Cardiac muscle cell (in vitro differentiated cells and primary cell): ENCODE measurements at places on chromosomes 6 and 20. TPM values are rescaled to one million over a fixed set of nuclear protein-coding genes. Genes with fewer than 3 reads are reported as not detected.

BPIFB2 gene
- total RNA-seq: not detected in 2 replicates

- DNase-seq: no peak
- H3K4me1 ChIP-seq: peaks cover 5% of the 10 kb centered on the region
- H3K27me3 ChIP-seq: peaks cover 5% of the 10 kb centered on the region
- H3K36me3 ChIP-seq: no peaks in the 10 kb centered on the region
- H3K27ac ChIP-seq: no peak overlapping the region
Observed at GRCh38 chr20:64055893-64056638, 6.6 kb upstream of the SOX18 start.

ARG1 gene
- not detected in 2 replicates for total RNA-seq

DNA sequence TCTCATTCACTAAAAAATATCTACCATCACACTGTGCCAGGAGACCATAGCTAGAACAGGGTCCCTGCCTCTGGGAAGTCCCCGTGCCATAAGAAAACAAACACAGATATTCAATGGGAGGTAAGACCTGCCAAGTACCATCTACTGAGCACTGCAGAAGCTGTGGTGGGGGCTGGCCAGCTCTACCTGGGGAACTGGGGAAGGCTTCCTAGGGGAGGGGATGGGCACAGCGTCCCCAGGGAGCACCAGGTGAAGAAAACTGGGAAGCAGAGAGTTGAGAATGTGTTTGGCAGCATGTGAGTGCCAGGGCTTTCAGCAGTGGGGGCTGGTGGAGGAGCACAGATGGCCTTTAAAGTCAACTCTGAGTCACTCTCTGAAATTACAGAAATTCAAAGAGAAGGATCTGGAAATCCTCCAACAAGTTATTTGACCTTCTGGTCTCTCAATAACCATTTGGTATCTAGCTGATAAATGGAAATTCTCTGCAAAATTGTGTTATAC, 85.2 kb downstream of the SHLD1 start:
- H3K27me3 ChIP-seq: no peaks in the 10 kb centered on the region
- peaks cover 16% of the 10 kb centered on the region for H3K4me1 ChIP-seq
- H3K36me3 ChIP-seq: no peaks in the 10 kb centered on the region
- H3K4me3 ChIP-seq: no peak overlapping the region
- peak; percentile 60 for DNase-seq

SLC17A1 gene
- total RNA-seq: not detected in 2 replicates

DNA sequence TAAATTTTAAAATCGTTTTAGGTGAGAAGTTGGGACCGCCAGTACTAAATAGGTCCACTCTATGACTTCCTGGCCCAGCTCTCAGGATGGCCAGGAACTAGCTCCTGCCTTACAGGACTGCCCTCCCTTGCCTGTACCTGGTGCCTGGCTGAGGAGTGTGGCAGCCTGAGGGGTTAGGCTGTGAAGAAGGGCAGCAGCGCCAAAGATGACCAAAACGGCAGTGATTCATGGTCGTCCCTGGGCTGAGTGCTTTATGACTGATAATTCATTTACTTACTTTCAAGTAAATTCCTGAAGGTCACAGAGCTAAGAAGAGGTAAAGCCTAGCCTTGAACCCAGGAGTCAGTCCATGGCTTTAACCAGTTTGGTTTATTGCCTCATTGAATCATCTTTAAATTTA, 22.1 kb downstream of the STK35 start:
- H3K36me3 ChIP-seq: peaks cover 3% of the 10 kb centered on the region
- no peak overlapping the region for H3K27ac ChIP-seq
- H3K4me1 ChIP-seq: no peaks in the 10 kb centered on the region
- DNase-seq: no peak

SIRPB2 gene
- not detected in 2 replicates for total RNA-seq

- no peaks in the 10 kb centered on the region for H3K27me3 ChIP-seq
- H3K27ac ChIP-seq: peak overlapping the region; percentile 87
- peaks cover 9% of the 10 kb centered on the region for H3K4me1 ChIP-seq
Observed at GRCh38 chr6:43426928-43427405, 374 bp upstream of the ABCC10 start.

- no peak overlapping the region for H3K27ac ChIP-seq
- no peak for DNase-seq
- H3K4me1 ChIP-seq: peaks cover 7% of the 10 kb centered on the region
- H3K36me3 ChIP-seq: no peaks in the 10 kb centered on the region
- H3K27me3 ChIP-seq: no peaks in the 10 kb centered on the region
Observed at GRCh38 chr6:110683241-110683640, 132.0 kb downstream of the CDK19 start.

SLC22A2 gene
- 0.18 TPM in 1 of 2 replicates, not detected in the other for total RNA-seq

ADGRF5 gene
- 0.12 TPM in 1 of 2 replicates, not detected in the other for total RNA-seq

DNA sequence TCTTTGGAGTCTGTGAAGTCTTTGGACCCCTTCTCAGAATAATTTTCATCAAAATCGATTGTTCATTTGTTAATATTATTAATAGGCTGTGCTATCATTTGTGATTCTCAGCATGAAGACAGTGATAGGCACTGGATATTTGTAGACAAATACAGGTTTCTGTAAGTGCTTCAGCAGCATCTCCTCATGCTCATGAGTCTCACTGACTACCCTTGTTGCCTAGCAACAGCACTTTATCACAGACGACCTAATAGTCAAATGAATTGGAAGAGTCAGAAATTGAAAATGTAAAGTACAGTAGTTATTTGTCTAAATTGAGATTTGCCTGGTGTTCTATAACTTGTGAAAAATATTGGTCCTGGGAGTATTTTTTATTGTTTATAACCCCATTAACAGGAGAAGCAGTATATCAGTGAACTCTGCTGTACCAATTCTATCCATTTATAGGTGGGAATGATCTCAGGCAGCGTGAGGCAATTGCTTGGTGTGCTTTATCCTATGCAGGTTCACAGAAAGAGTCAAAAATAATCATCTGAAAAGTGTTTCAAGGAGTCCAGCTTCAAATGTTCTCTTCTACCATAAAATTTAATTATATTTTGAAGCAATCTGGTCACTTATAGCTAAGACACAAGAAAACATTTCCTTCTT, 684.6 kb downstream of the RFPL4B start:
- H3K27me3 ChIP-seq: no peaks in the 10 kb centered on the region
- H3K4me3 ChIP-seq: no peak overlapping the region
- DNase-seq: no peak

GRCh38 chr6:5151955-5152401, 66.8 kb downstream of the PPP1R3G start:
- H3K27ac ChIP-seq: no peak overlapping the region
- H3K27me3 ChIP-seq: no peaks in the 10 kb centered on the region
- no peak overlapping the region for H3K4me3 ChIP-seq

ARMC12 gene
- total RNA-seq: 0.56 and 4.1 TPM in 2 replicates

DNA sequence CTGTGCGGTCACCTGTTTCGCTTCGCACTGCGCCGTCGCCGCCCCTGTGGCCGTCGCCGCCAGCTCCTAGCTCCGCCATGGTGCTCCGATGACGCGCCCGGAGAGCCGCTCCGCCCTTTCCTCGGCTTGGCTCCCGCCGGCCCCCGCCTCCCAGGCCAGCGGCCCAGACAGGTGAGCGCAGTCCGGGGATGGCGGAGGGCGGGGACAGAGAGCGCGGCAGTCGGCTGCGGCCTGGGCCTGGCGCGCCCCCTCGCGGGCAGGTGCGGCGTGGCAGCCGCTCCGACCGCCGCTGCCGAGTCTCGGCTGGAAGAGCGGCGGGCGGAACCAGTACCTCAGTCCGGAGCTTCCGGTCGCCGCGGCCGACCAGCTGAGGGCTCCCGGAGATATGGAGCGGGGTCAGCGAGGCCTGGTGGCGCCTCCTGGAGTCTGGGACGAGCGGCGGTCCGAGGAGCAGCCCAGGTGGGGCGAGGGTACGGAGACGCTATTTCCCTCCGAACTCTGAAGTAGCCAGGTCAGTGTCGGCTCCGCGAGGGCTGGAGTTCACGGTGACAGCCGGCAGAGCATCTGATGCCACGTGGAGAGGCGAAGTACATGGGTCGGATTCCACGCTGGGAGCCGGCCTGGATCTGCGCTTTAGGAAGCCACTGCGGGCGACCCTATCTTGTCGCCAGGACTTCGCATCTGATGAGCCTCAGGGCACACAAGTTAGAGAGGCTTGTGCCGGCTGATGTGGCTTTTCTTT, at the start of gene MAP7:
Gene MAP7, minus strand, starts transcription at position 93 of the 742 bp plus-strand sequence. Its CDS starts 14 bp downstream, at position 79.
- peak within 1 kb of the TSS; percentile 66 for H3K4me3 ChIP-seq
- H3K27ac ChIP-seq: no peak within 1 kb of the TSS
- H3K27me3 ChIP-seq: peaks cover 31% of the 10 kb centered on the region

DNA sequence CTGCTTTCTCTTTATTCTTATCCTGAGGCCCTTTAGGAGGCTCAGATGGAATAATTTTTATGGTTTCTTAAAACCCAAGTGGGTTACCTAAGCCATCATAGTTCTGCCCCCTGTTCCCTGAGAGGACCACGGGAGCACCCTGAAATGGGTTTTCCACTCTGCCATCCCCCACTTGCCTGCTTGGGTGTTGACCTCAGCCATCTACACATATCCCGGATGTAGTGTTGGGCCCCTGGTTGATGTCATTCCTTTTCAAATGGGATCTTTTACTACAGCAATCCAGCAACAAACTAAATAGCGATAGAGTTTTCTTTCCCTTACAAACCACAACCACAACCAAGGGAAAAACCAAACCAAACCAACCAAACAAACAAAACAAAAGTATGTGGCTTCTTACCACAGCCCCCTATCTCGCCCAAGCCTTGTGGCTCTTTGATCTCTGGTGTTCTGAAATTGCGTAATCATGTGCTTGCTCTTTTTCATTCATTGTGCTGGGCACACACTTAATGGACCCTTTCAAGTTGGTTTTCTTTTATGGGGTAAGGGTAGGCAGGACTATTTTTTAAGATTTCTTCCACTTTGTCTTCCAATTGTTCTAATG, 154.9 kb downstream of the ESR1 start:
- no peak overlapping the region for H3K27ac ChIP-seq
- H3K27me3 ChIP-seq: no peaks in the 10 kb centered on the region
- DNase-seq: peak; percentile 67
- H3K4me1 ChIP-seq: no peaks in the 10 kb centered on the region
- H3K36me3 ChIP-seq: no peaks in the 10 kb centered on the region
- H3K4me3 ChIP-seq: no peak overlapping the region

GRCh38 chr20:3727401-3728021, 5.0 kb upstream of the HSPA12B start:
- no peaks in the 10 kb centered on the region for H3K4me1 ChIP-seq
- H3K27me3 ChIP-seq: peaks cover 25% of the 10 kb centered on the region
- no peak overlapping the region for H3K4me3 ChIP-seq
- no peak for DNase-seq
- no peak overlapping the region for H3K27ac ChIP-seq
- no peaks in the 10 kb centered on the region for H3K36me3 ChIP-seq

CFAP206 gene
- total RNA-seq: 0.14 TPM in 1 of 2 replicates, not detected in the other

SLC17A2 gene
- not detected in 2 replicates for total RNA-seq

- no peaks in the 10 kb centered on the region for H3K36me3 ChIP-seq
- H3K27me3 ChIP-seq: no peaks in the 10 kb centered on the region
- no peak overlapping the region for H3K4me3 ChIP-seq
- DNase-seq: no peak
- no peak overlapping the region for H3K27ac ChIP-seq
- no peaks in the 10 kb centered on the region for H3K4me1 ChIP-seq
Observed at GRCh38 chr20:57080796-57081195, 185.6 kb downstream of the BMP7 start.

CLPSL2 gene
- not detected in 2 replicates for total RNA-seq

DNA sequence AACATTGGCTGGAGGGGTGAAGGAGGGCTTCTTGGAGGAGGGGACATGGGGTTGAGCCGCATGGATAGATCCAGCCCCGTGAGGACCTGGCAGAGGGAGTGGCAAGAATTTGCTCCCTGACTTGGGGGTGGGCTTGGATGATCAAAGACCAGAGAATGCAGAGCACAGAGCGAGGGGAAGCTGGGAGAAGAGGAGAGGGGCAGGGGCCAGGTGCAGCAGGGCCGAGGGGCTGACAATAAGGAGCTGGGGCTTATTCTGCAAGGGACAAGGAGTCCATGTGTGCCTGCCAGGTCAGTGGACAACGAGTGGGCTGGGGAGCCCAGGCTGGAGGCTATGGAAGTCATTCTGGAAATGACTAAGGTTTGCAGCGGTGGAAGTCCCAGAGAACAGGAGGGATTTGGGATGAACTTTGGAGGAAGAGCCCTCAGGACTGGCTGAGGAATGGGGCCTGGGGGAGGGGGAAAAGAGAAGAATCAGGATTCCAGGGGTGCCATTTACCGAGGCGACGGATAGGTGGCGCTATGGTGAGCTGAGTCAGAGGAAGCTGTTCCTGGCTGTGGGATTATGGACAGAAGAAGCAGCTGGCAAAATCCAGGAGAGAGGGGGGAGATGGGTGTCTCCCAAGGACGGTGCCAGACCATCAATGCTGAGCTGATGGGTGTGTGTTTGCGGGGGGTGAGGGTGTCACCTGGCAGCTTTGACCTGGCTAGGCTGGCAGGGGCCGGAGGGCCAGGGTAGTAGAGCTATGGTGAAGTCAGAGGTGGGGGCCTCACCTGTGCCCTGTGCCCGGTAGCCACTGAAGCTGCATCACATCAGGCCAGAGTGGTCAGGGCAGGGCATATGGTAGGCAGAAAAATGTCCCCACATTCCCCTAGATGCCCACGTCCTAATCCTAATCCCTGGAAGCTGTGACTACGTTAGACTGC, 7.8 kb downstream of the KCNG1 start:
- H3K36me3 ChIP-seq: no peaks in the 10 kb centered on the region
- no peak overlapping the region for H3K27ac ChIP-seq
- no peaks in the 10 kb centered on the region for H3K27me3 ChIP-seq
- H3K4me1 ChIP-seq: peaks cover 20% of the 10 kb centered on the region
- DNase-seq: peak; percentile 76

GRCh38 chr20:26218301-26218700, 521.6 kb upstream of the ZNF337 start:
- H3K4me1 ChIP-seq: no peaks in the 10 kb centered on the region
- H3K27me3 ChIP-seq: peaks cover 19% of the 10 kb centered on the region
- no peaks in the 10 kb centered on the region for H3K36me3 ChIP-seq
- DNase-seq: no peak
- no peak overlapping the region for H3K27ac ChIP-seq

DNA sequence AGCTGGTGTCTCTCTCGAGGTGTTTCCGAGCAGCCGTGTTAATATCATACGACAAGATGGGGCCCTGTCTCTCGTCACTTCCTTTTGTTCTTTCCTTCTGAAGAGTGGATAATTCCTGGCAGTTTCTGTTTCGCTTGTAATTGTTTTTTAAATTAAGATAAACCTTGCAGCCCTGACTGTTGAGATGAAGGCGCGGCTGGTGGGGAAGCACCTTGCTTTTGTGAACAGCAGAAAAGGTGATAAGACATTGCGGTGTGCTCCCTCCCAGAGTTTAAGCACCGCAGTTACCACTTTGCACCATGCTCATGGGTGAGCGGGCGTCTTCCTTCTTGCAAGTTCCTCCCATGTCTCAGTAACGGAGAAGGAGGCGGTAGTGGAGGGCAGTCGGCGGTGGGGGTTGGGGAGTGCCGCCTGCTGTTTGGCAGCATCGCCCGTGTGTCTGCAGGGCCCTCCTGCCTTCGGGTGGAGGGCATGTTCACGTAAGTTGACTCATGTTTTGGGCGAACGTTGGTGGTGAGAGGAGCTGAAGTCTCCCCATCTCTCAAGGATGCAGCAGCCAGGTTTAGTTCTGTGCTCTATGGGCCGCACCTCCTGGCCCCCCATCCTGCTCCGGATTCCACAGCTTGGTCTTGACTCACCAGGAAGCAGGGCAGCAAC, 345.9 kb downstream of the TAF4 start:
- no peaks in the 10 kb centered on the region for H3K4me1 ChIP-seq
- H3K36me3 ChIP-seq: no peaks in the 10 kb centered on the region
- H3K27me3 ChIP-seq: no peaks in the 10 kb centered on the region
- H3K27ac ChIP-seq: no peak overlapping the region
- no peak overlapping the region for H3K4me3 ChIP-seq

GRCh38 chr6:15876406-15876805, 213.6 kb upstream of the DTNBP1 start:
- H3K4me1 ChIP-seq: no peaks in the 10 kb centered on the region
- no peaks in the 10 kb centered on the region for H3K36me3 ChIP-seq
- H3K4me3 ChIP-seq: no peak overlapping the region
- DNase-seq: peak; percentile 29
- H3K27me3 ChIP-seq: no peaks in the 10 kb centered on the region
- no peak overlapping the region for H3K27ac ChIP-seq

GRCh38 chr20:38649275-38649891, 47.8 kb downstream of the ARHGAP40 start:
- no peak overlapping the region for H3K4me3 ChIP-seq
- no peaks in the 10 kb centered on the region for H3K36me3 ChIP-seq
- DNase-seq: peak; percentile 65
- no peak overlapping the region for H3K27ac ChIP-seq
